ENCODE measurements at places on chromosomes 7 and 10. TPM values are rescaled to one million over a fixed set of nuclear protein-coding genes. Genes with fewer than 3 reads are reported as not detected.

- no peak for DNase-seq
These were observed 169.5 kb upstream of the LYZL1 start for GRCh38 chr10:29119374-29119773.

DNA sequence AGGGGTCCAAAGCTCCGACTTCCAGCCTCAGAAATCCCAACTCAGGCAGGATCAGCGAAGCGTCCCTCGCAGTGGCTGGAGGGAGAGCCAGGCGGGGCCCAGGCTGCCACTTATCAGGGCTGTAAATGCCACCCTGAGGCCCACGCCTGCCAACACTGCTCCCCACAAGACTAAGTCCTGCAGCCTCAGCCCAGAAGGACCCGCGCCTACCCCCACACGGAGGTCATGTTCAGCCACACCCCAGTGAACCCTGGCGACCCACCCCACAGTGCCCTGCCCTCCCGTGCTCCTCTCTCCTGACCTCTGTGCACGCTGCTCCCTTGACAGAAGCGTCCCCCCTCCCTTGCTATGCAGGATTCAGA, 3.2 kb downstream of the PSMG3 start:
- DNase-seq = no peak

The HIPK2 gene
- 131 TPM for total RNA-seq

DNA sequence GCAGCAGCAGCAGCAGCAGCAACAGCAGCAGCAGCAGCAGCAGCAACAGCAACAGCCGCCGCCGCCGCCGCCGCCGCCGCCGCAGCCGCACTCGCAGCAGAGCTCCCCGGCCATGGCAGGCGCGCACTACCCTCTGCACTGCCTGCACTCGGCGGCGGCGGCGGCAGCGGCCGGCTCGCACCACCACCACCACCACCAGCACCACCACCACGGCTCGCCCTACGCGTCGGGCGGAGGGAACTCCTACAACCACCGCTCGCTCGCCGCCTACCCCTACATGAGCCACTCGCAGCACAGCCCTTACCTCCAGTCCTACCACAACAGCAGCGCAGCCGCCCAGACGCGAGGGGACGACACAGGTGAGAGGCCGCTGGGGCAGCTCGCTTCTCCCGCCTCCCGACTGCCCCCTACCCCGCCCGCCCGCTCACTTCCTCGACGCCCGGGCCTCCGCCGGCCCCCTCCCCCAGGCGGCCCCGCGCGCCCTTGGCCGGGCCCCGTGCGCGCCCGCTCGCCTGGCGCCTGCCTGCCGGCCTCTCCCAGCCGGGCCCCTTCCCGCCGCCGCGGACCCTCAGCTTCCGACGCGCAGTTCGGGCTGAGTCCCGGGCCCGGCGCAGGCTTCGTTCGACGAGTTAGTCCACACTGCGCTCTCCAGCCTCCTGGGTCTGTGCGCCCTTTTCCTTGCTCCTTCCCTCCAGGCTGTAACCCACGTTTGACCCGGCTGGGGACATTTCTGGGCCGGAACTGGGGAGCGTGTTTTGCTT, 882 bp downstream of the DLX6 start:
- no peak for DNase-seq

The FOXI2 gene
- not detected for total RNA-seq

The UMAD1 gene
- 17.7 TPM for total RNA-seq

DNA sequence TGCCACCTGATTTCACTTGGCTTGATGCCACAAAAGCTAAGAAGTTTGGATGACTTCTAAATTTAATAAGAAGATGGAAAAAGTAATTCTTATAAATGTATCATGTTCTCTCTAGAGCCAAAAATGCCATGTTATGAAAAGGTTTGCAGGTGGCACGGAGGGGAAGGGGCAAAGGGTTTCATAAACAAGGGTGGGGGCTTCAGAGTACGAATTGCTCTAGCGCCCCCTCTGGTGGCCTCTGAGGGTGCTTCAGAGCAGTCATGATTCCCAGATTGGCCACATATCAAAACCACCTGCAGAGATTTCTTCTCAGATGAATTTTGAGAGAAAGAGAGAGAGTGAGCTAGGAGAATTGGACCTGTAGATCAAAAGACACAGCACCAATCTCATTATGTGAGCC, 208.6 kb upstream of the YAE1 start:
- no peak for DNase-seq

The CYP26C1 gene
- total RNA-seq = not detected

GRCh38 chr10:116825901-116826300, 23.4 kb upstream of the ENO4 start:
- no peak for DNase-seq

- no peak for DNase-seq
These were observed 149.7 kb downstream of the LRRTM3 start for GRCh38 chr10:67075491-67075971.

DNA sequence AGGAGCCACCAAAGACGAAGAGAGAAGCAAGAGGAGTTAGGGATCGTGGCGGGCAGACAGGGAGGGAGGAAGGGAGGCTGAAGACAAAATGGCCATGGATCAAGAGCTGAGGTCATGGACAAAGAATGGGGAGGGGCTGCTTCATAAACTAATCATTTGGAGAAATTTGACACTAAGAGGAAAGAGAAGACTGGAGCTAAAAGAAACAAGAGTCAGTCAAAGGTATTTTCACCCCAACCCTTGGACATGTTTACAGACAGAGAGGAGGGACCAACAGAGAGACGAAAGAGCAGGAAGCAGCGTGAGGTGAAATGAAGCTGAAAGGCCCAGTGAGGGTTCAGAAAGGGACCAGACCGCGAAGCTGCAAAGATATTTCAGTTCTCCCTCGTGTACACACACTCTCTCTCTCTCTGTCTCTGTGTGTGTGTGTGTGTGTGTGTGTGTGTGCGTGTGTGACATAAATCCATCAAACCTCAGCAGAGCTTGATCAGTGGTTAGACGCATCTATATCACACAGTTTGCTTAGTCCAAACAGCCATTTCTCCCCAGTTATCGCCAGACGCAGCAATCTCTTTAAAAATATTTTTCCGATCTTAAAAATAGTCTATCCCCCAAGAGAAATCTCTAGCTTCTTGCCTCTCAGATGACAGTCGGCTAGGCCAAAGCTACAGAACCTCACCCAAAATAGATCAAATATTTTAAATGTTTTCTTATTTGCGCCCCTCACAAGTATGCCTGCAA, 12.5 kb upstream of the CALD1 start:
- DNase-seq = no peak

- peak; percentile 54 for DNase-seq
These were observed 438.5 kb downstream of the GRID1 start for GRCh38 chr10:85927952-85928665.

The CALML3 gene
- total RNA-seq = not detected

DNA sequence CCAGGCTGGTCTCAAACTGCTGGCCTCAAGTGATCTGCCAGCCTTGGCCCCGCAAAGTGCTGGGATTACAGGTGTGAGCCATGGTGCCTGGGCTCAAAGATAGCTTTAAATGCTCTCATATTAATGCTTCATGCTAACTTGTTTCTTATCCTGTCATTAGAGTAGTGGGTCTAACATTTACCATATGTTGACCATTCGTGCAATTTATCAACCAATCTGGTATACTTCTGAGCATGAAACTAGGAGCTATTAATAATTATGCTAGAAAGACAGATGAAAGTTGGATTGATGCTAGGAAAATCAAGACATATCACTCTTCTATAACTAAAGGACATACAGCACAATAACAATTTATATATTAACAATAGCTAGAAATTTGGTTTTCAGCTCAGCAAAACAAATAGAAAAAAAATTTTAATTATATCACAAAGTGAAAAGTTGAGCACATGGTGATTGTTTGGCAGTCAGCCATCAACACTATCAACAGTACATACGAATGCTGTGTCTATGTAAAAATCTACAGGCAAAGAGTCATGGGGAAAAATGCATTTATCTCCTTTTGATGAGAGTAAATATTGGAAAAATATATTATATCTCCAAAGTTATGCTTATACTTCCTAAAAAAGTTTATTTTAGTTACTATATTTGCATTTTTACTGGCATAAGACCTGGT, 112.1 kb upstream of the ABCB5 start:
- no peak for DNase-seq

DNA sequence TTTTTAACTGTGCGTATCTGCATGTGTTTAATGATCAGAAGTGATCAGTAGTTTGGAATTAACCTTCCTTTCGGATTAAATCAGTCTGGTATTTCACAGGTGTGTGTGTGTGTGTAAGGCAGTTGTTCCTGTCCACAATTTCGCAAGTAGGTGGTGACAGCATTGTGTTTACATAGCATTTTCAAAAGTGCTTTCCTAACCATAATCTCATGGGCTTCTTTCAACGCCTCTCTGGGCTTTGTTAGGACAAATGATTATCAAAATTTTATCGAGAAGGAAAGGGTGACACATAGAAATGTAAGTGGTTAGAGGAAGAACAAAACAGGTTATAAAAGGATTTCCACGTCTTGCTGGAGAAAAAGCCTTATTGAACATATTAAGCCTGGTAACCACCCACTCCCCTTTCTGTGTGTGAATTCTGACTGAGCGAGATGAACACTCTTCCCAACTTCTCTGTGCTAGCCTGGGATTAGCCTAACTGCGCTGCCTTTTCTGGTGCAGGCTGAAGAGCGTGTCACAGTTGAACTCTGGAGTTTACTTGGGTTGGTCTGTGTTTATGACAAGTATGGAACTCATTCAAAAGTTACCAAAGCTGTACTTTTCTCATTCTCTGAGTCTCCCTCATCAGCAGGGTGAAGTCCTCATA, 292.3 kb upstream of the PITRM1 start:
- peak; percentile 55 for DNase-seq

The SPDYE2 gene
- 0.16 TPM for total RNA-seq

GRCh38 chr10:119361037-119361436, 153.7 kb downstream of the GRK5 start:
- no peak for DNase-seq
